ENCODE measurements at places on chromosomes 12 and 14.
A peak's percentile ranks its signal among the peaks of the same experiment; 100 is the strongest.

DNA sequence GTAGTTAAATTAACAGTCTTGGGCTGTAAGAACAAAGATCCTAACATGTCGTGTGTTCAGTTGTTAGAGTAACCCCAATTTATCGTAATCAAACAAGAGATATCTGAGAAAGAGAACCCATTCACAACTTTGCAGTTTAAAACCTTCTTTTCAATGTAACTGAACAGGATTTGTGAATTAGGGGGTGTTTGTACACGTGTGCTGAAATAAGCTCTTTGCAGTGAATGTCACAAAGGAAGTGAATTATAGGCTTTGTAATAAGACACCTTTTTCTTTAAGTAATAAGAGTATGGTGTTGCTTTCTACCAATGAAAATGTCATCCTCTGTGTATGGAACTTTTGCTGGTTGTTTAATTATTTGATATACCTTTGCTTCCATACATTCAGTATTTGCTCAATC lies 114.0 kb downstream of the ALX1 start:
- DNase-seq = no peak

DNA sequence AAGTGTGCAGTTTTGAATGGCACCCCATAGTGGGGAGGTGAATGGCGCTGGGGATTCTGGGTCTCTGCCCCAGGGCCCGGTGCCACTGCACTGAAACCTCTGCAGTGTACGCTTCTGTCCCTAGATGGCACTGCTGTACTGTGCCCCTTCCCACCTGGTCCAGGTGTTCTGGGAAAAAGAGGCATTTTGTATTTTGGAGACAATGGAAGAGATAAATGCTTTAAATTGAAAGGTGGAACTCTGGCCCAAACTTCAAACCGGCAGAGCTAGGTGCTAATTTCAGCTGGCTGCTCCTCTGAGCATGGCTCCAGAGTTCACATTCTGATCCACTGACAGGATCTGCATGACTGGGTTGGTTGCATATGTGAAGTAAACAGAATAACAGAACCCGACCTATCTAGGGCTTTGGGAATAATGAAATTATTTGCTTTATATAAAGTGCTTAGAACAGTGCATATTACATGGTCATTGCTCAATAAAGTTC lies 52.2 kb downstream of the KRT80 start:
- DNase-seq = no peak

GRCh38 chr12:79085106-79085682 lies 220.6 kb downstream of the SYT1 start:
- DNase-seq = no peak

DNA sequence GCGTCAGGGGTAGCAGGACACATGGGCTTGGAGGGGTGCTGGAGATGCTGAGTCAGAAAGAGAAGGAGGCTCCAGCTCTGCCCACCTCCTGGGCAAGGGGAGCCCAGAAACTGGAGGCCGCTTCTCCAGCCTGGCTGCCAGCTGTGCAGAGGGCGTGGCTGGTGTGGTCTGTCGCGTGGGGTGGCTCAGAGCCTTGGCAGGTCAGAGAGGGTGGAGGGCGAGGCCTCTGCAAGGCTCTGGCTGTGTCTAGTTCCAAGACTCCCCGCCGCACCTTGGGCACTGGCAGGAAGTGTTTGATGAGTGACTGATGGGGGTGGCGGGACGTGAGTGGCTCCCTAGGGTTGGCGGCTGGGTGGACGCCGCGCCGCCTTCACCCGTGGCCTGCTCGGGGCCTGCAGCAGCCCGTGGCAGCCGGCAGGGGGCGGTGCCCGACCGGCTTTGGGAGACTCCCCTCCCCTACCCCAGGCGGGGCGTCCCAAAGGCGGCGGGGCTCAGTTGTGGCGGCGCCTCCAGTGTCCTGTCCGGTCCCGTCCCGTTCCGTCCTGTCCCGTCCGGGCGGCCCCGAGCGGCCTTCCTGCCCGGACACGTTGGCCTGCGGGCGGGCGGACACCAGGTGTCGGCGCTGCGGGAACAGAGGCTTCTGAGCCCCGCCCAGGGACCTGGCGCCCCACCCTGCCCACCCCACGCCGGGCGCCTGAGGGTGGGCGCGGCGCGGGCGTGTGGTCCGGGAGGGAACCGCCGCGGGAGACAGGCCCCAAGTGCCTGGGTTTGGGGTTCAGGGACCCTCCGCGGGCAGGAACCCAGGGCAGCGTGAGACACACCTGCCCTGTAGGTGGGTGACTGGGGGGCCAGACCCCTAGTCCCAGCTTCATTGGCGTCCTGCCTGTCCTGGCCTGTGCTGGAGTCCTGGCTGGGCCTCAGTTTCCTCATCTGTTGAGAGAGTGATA lies 39.7 kb downstream of the KRT80 start:
- peak; percentile 80 for DNase-seq

DNA sequence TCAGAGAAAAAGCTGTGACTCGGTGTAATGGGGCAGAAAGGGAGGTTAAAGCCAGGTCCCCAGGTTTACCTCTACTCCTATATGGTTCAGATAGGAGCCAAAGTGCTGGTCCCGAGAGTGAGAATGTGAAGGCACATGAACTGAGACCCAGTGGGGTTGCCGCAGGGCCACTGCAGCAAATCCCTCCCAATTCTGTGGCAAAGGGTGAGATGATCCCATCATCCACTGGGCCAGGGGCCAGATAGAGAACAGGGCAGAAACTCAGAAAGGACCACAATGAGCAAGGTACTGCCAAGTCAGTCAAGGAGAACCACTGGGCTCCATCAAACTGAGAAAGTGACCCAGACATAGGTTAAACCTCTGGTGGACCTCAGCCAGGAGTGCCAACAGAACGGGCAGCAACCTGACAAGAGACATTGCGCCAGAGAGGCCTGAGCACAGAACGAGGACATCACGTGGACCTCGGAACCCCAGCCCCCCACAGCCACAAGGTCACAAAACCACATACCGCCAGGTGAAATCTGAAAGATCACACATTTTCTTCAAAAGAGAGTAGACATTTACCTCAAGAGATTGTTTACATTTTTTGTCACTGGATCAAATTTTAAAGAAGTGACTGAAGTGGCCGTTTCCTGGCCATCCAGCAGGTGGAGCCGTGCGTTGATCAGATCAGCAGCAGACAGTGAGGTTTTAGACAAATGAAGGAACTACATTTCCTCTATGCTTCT lies 20.5 kb upstream of the ITPR2 start:
- DNase-seq = no peak

GRCh38 chr12:64526859-64527258 lies 74.9 kb downstream of the TBK1 start:
- no peak for DNase-seq

DNA sequence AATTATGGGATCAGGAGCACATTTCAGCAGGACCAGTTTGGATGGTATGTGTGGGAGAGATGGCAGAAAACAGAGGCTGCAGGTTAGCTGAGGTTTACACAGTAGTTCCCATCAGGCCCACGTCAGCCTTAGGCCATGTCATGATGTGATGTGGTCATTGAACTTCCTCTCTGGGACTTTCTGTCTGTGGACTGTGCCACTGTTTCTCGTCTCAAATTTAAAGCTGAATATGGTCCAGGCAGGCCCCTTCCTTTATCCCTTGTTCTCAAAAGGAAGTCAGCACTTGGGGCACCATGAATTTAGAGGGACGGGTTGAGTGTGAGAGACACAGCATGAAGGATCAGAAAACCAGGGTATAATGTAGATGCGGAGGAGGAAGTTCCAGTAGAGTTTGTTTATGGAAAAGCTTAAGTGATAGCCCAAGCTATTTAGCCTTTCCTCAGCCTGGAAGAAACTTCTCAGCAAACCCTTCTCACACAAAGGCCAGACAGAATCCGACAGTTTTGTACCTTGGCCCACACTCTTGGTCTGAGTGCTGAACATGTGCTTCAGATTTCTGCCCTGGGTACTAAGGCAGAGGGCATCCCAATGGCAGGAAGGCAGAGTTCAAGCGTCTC lies 3.6 kb upstream of the IGFBP6 start:
- no peak for DNase-seq

- no peak for DNase-seq
Measured at GRCh38 chr12:50750366-50750765, 13.5 kb upstream of the ATF1 start.

DNA sequence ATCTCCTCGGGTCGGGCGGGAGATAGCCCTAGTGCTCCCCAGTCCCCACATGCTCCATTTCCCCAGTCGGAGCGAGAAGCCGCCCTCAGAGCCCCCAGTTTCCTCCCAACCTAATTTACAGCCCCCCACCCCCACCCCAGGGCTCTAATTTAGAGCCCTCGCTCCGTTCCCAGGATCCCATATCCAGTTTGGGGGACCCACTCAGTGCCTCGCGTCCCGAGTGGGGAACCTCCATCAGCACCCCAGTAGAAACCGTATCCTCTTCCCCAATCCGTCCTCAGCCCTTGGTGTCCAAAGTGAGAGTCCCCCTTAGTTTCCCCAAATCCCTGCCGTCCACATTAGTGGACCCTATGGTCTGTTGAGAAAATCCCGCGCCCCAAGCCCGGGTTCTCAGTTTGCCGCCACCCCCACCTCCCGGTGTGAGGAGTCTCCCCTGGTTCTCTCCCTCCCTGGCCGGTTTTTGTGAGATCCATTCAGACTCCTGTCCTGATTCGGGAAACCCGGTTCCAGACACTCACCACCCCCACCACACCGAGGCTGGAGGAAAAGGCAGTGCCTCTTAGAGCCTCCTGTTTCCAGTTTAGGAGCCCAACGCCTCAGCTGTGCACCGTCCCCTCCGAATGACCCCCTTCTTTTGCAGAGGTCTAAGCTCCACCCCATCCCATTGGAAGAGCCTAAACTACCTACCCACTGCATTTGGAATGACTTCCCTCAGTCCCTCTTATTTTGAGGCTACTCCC lies 809 bp upstream of the MSI1 start:
- no peak for DNase-seq

DNA sequence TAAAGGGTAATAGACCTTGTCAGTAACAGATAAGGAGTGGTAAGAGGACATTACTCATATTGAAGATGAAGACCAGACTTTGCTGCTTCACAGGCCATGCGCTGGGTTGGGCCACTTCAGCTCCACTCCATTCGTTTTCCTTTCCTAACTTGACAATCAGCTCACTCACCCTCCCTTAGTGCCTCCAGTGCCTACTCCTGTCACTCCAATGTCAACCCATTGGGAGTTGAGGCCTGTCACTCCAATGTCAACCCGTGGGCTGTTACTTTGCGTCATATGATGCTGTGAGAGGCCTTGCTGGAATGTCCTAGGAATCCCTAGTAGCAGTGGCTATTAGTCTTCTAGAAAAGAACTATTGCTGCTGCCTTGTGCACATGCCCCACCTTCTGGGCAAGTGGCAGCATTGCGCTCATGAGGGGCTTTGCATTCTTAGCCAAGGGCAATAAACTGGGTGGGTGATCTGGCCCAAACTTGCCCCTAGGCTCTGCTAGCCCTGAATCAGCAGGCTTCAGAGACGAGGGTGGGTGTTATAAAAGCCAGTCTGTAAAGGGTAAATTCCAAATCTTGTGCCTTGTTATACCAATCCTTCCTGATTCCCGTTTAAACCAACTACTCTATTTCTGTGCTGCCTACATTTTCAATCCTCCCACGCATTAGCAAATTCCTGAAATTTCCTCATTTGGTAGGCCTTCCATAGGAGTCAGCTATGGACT lies 36.1 kb downstream of the BAZ2A start:
- DNase-seq = no peak

DNA sequence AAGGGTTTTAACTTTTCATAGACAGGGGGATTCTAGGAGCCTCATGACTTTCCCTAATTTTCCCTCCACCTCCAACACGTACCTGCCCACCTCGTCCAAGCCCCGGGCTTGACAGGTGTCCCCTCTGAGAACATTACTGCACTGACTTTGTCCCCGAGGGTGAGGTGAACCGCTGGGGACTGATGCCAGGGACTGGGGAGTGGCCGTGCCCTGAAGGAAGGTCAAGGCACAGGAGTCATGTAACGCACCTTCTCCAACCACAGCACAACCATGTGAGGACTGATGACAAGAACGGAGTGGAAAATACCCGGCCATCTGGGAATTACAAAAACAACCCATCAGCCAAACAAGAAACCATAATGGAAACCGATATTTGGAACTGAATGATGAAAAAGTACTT lies 214.7 kb upstream of the C14orf180 start:
- DNase-seq = no peak

DNA sequence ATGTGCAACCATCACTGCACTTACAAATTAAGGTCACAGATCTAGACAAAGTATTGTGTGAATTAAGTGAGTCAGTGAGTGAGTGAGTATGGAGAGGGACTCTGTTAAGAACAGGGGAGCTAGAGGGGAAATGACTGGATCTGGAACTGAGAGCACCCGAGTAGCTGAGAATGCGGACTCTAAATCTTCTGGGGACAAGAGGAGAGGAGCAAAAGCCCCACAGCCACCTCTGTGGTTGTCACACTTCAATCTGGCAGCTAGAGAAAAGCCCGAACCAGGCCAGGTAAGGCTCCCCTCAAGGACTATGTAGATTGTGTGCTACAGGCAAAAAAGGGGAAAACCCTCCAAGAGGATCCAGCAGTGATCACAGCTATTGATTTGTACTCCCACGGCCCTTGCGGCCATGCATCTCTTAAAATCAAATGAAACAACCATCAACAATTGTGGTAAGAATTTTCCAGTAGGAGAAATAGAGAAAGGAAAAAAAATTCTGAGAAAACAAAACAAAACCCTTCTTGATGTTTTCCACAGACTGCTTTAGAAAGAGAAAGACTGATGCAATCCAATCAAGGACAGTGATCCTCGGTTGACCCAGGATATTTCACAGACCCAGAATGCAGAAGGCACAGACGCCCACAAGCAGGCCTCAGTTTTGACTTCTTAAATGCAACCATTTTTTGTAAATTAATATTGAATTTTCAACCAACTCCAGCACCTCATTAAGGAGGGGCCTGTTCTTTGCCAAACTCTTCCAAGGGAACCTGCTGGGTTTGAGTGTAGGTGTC lies 109.6 kb downstream of the SLC38A6 start:
- DNase-seq = no peak

- DNase-seq = no peak
Measured at GRCh38 chr14:66575014-66575413, 67.1 kb downstream of the GPHN start.

- no peak for DNase-seq
Measured at GRCh38 chr12:18651525-18651924, 86.3 kb downstream of the PLCZ1 start.

DNA sequence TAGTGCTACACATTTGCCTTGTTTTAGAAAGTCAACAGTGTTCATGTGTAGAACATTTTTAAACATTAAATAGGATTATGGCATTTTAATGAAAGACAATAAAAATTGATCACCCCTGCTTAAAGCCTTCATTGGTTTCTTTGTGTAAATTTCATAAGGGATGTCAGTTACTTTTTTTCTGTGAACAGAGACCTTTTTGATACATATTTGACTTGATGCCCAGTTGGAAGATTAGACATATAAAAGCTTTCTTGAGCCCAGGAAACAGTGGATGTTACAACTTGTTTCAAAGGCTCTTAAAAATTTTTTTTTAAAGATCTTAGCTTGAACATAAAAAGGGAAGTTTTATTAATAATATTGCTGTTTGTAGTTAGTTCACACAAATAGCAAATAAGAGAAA lies 168.7 kb upstream of the PDZRN4 start:
- DNase-seq = no peak

GRCh38 chr12:123445388-123446332 lies 9.2 kb upstream of the RILPL2 start:
- DNase-seq = peak; percentile 81

Data from coronary artery (tissue), 2 donors.